Karpas-422 (cell line): ENCODE measurements at places on chromosomes 2 and 18. TPM values are rescaled to one million over a fixed set of nuclear protein-coding genes. Genes with fewer than 3 reads are reported as not detected.

GRCh38 chr2:72032481-72033041, 115.1 kb downstream of the CYP26B1 start:
- DNase-seq = no peak

GRCh38 chr2:158649846-158650245, 145.3 kb upstream of the DAPL1 start:
- no peak for DNase-seq

GRCh38 chr18:10499230-10499629, 26.6 kb upstream of the NAPG start:
- DNase-seq = no peak

Gene ANKRD36C
- 56.3 and 74.4 TPM in 2 replicates for total RNA-seq

Gene LDLRAD4
- total RNA-seq = 204 and 269 TPM in 2 replicates

Gene REG1B
- total RNA-seq = not detected in 2 replicates
